CD4-positive, alpha-beta T cell treated with Interleukin-17A for 4 hours (primary cell): ENCODE measurements at places on chromosomes 4 and X.
A peak's percentile ranks its signal among the peaks of the same experiment; 100 is the strongest.

- no peak for DNase-seq
Measured at GRCh38 chr4:75099321-75099720, 166.4 kb downstream of the PARM1 start.

DNA sequence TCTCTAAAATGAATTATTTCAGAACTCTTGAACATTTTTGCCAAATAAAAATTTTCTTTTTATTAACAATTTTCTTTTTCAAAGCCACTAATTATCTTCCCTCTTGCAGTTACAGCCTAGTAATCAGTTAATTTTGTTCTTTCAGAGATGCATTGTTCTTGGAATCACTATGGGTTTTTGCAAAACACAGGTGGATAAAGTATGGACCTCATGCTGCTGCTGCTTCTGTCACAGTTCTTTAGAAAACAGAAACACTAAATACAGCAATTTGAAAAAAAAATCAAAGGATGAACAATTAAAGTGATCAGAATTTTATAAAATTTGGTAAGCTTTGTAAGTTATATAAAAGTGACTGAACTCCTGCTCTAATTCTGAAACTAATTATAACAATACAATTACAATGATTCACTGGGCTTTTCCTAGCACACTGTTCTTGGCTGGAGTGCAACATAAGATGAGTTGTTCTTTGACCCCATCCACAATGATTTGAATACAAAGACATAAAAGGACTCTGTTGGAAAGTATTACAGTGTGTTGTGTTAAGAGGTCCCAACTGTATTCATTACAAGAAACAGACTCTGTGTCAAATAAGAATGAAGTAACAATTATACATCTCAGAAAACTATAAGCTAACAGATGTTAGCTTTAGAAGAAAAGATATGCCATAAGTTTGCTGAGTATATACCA lies 59.4 kb upstream of the GK2 start:
- no peak for DNase-seq

DNA sequence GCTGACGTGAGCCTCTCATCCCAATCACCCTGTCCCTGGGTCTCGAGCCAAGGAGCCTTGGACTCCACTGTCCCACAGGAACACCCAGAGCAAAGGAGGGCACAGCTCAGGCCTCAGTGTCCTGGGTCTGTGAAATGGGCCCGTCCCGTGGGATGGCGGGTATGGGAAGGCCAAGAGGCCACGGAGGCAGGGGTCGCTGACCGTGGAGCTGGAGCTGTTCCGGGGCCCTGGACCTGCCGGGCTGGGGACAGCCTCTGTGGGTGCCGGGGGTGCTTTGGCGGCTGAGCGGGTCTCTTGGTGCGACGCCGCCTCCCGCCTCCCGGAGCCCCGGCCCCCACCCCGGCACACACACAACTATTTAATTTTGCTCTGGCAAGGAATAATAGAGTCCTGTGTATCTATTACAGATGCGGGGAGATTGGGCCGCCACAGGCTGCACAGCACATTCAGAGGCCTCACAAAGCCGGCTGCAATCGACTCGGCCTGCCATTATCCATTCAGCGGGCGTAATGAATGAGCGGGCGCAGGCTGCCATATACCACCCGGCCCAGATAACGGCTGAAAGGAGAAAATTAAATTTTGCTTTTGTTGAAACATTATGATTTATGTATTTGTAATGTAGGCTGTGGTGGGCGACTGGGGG lies 83.9 kb upstream of the NKX1-1 start:
- DNase-seq, result no peak

- no peak for DNase-seq
Measured at GRCh38 chr4:6322067-6322760, 52.6 kb downstream of the WFS1 start.

DNA sequence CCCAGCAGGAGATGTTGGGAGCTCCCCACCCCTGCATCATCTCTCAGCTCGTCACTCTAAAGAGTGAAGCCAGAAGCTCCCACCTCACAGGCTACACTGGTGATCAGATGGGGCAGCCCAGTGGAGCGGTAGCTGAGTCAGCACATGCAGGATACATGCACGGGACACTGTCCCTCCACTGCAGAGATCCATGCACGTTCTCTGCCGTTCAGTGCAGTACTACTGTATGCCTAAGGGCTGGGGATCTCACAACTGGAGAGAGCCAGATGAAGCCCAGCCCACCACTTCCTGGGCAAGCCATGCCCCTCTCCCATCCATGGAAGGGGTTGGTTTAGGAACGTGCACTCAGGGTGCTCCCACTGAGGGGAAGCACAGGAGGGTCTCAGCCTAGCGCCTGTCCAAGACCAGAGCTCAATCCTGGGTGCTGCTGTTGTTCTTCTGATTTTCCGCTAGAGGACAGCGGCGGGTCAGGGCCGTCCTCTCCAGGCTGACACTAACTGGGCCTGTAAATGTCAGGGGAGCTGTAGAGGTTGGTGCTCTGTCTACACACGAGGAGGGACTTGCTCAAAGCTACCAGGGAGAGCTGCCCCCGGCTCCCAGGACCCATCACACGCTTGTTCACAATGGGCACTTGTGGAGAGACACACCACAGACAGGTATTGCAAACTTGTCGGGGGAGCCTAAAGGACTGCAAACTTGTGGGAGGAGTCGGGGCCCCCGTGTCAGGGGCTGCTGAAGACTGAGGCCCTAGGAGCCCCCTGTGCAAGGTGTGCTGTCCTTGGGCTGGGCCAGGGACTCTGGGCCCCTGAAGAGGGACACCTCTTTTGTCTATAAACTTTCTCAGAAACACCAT lies 18.2 kb upstream of the ABLIM2 start:
- DNase-seq, result peak; percentile 62

- DNase-seq, result no peak
Measured at GRCh38 chr4:99586322-99586721, 11.7 kb downstream of the MTTP start.

DNA sequence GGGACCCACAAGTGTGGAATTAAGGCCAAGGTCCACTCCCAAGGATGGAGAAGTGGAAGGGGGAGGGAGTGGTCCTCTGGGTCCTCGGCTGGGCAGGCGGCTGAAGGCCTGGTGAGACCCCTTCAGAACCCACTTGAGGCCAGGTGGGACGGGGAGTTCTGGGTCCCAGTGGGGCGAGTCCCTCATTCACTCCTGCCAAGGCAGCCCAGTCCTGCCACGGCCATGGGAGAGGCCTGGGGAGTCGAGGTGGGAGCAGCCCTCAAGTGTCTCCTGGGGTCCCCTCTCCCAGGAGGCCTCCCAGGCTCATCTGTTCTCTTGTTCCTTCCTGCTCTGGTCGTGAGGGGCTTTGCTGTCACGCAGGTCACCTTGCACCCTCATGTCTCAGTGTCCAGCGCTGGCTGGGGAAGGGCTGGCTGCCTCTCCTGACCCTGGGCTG lies 6.1 kb upstream of the SH3BP2 start:
- no peak for DNase-seq

DNA sequence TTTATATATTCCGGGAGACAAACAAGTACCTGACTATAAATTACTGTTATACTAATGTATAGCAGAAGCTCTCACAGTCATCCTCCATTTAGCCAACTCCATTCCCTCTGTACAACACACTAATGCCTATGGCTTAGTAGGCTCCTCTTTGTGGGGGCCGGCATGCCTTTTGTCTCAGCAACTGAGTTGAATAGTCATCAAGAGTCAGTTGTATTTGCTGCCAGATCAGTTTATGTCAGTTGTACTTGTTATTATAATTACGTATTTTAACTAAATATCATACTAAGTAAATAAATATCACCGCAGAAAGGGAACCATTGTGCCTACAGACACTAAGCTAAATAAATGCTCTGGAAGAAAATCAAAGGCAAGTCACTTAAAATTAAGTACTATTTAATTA lies 9.9 kb downstream of the PRMT9 start:
- no peak for DNase-seq

DNA sequence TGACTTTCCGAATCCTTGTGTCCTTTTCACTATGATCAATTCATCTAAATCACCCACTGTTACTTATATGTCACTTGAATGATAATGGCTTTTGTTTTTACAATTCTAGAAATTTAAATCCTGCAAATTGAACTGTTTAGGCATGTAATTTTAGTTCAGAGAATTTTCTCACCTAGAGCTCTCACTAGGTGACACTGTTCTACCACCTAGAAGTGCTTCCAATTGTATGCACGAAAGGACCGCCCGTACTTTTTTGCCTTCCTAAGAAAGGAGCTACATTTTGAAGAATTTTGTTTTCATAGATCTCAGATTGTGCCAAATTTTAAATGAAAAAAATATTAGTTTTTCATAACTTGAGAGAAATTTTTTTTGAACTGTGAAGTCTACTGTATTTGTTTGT lies 481.6 kb upstream of the FSTL5 start:
- no peak for DNase-seq

GRCh38 chr4:10456260-10456594 lies 999 bp downstream of the ZNF518B start:
- no peak for DNase-seq

DNA sequence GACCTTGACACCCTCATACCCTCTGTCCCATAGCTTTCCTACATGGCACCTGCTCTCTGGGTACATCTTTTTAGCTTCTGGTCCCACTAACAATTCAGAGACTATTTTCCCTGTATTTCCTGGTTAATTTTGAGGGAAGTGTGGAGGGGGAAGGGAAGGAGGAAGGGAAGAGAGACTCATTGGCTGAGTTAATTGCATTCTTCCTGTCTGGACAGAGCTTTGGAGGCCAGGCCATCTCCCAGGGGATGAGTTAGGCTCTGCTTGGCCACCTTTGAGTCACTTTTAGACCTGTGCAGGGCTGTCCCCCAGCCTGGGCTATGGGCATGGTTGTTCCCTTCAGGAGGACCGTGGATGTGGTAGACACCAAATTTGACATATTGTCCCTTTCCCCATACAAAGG lies 167.9 kb upstream of the PGRMC2 start:
- no peak for DNase-seq

DNA sequence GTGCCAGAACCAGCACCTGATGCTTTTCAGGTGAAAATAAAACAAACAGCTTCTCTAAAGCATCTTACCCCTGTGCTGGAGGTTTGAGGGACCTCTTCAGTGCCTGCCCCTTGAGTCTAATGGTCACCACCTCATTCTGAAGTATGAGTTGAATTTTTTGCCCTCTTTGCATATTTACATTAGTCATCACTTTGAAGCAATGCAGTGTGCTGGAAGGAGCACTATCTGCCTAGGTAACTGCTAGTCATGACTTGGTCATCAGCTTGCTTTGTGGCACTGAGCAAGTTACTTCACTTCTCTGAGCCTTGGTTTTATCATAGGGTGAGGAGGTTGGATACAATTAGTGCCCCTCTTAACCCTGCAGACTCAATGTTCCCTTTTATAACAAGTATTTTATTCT lies 44.9 kb downstream of the SPATA18 start:
- no peak for DNase-seq

- no peak for DNase-seq
Measured at GRCh38 chr4:152929888-152930287, 6.2 kb upstream of the FHDC1 start.

DNA sequence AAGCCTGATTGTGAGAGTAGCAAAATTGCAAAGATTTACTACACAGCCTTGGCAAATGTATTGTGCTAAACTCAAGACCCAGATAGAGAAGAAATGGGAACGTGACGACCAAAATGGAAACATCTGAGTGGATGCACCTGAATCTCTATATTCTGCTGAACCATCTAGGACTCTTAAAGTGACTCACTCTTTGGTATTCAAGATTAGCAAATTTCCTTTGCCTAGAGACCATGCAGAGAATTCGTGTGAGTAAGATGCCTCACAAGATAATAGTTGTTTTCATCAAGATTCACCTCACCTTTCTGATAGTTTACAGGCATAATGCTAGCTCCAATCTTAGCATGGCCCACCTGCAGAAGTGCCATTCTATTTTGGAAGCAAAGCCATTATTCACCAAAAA lies 14.4 kb upstream of the ATOH1 start:
- no peak for DNase-seq

DNA sequence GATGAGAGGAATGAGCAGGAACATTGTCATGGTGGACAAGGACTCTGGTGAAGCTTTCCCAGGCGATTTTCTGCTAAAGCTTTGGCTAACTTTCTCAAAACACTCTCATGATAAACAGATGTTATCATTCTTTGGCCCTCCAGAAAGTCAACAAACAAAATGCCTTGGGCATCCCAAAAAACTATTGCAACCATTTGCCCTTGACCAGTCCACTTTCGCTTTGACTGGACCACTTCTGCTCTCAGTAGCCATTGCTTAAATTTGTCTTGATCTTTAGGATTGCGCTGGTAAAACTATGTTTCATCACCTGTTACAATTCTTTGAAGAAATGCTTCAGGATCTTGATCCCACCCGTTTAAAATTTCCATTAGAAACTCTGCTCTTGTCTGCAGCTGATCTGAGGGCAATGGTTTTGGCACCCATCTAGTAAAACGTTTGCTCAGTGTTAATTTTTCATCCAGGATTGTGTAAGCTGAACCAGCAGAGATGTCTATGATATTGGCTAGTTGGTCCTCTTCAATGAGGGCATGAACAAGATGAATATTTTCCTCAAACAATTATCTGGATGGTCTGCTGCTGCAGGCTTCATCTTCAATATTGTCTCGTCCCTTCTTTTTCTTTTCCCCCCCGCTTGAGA lies 14.8 kb downstream of the TBC1D1 start:
- no peak for DNase-seq

- no peak for DNase-seq
Measured at GRCh38 chrX:6184900-6185515, 43.7 kb downstream of the NLGN4X start.

DNA sequence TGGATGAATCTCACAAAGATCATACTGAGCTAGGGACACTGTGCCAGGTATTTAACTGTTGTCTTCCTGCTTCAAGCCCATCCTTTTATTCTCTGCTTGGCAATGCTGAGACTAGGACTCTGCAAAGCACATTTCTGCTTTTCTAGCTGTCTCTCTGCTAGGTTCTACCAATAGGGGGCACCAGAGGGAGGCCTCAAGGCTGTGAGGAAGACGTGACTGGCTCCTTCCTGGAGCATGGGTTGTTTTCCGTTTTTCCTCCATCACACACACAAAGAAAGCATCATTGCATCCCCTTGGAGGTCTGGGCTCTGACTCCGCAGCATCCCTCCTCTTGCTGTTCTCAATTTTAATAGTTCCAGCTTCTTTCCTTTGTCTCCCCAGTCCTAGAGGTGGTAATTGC lies 10.9 kb upstream of the DCTD start:
- no peak for DNase-seq

DNA sequence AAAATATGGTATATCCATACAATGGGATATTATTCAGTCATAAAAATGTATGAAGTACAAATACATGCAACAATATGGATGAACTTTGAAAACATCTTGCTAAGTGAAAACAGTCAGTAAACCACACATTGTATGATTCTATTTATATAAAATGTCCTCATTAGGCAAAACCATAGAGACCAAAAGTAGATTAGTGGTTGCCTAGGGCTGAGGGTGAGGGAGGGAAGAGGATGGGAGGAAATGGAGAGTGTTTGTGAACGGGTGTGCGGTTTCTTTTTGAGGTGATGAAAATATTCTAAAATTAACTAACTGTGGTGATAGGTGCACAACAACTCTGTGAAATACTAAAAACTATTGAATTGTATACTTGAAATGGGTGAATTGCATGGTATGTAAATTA lies 29.6 kb downstream of the TEX11 start:
- no peak for DNase-seq

GRCh38 chrX:9862525-9862924 lies 76.3 kb downstream of the SHROOM2 start:
- DNase-seq, result no peak

- DNase-seq, result no peak
Measured at GRCh38 chr4:181018472-181018871, 1224.7 kb upstream of the TENM3 start.

- DNase-seq, result no peak
Measured at GRCh38 chrX:2262668-2263055, 238.1 kb downstream of the DHRSX start.

- no peak for DNase-seq
Measured at GRCh38 chr4:174592985-174593335, 70.7 kb upstream of the HPGD start.
